SW480 (cell line): ENCODE measurements at places on chromosomes 5 and 9.

DNA sequence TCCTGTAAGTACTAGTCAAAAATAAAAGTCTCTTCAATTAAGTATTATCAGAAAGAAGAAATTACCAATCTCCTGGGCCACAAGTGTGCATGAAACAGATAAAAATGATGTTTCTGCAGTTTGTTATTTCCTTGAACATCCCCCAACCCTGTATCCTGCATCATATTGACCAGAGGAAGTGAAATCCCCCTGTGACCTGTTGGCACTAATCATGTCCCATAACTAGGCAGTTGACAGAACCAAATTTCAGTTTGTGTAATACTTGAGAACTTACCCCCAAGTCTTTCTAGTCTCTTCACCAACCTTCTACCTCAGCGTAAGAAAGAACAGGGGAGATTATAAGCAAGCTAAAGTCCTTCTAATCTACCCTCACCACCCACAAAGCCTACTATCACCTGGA, 368.2 kb upstream of the PDE4D start:
- DNase-seq, result no peak

GRCh38 chr5:124876983-124877382, 130.5 kb upstream of the ZNF608 start:
- DNase-seq, result no peak

- DNase-seq, result no peak
Measured at GRCh38 chr5:91291628-91292569, 91.2 kb downstream of the ARRDC3 start.

DNA sequence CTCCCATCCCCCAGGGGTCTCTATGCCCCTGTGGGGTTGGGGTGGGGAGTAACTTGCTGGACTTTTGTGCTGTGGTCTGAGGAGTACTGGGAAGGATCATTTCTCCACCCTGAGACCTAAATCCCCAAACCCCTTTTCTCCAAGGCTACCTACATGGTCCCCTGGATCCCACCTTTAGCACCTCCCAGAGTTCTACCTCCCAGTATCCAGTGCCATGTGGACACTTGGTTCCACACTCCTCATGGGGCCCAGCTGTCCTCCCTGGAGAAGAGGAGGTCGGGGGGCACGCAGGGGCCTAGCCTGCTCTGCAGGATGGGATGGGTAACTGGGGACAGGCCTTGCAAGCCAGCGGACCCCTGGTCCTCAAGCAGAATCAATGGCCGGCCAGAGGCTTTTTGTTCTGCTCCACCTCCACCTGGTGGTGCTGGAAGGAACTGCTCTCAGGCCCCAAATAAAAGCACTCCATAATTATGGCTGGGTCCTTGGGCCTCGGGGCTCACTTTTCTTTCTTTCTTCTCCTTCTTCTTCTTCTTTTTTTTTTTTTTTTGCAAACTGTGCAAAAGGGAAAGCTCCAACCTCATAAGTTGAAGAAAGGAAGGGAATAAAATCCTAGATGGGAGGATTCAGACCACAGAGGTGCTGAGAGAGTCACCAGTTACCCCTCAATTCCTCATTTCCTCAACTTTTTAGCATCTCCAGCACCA, 68.4 kb downstream of the PSD2 start:
- peak; percentile 54 for DNase-seq

GRCh38 chr5:171484460-171484899, 65.0 kb downstream of the FGF18 start:
- DNase-seq, result peak; percentile 29
